ENCODE measurements at places on chromosomes 5 and 9. TPM values are rescaled to one million over a fixed set of nuclear protein-coding genes. Genes with fewer than 3 reads are reported as not detected.

GRCh38 chr5:91977579-91977978, 594.5 kb upstream of the ARRDC3 start:
- DNase-seq = no peak

DNA sequence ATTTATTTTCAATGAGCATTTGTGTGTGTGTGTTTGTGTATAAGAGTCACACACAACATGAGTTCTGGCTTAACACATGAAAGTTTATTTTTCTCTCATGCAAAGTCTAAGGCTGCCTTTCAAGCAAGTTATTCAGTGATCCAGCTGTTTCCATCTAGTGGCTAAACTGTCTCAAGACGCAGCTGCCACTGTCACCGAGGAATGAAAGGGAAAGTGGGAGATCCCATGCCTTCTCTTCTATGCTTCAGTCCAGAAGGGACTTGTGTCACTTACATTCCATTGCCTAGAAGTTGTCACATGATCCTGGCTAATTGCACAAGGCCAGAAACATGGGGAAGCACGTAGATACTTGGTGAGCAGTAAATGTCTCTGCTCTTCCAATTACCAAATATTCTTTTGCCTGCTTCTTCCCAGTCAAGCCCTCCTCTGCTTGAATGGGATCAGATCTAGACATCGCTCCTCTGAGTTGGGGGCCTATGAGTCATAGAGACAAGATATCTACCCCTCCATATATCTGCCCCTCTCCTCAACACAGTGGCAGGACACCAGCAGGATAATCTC, 30.4 kb upstream of the SLIT3 start:
- no peak for DNase-seq

GRCh38 chr5:125679522-125679921, 743.7 kb upstream of the GRAMD2B start:
- DNase-seq = no peak

GRCh38 chr5:37576552-37576951, 197.4 kb downstream of the WDR70 start:
- no peak for DNase-seq

GRCh38 chr5:171152382-171152781, 156.7 kb upstream of the TLX3 start:
- DNase-seq = no peak

DNA sequence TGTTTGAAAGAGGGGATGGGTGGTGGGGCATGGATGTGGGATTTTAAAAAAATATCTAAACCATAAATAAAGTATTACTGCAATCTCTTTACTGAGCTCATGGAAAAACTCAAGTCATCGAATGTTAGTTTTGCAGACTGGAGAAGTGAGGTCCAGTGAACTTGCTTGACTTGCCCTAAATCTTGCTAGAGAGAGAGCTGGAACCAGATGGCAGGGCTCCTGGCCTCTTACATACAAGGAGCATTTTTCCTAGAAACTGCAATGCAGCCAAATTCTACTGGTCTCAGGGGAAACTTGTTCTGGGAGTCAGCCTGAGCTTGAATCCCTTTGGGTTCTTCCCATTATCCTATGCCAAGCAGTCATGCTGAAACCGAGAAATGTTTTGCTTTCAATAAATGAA, 2.9 kb upstream of the TGFBI start:
- DNase-seq = no peak

- no peak for DNase-seq
Observed at GRCh38 chr5:73565969-73566547, 515 bp downstream of the UTP15 start.

GRCh38 chr5:109173036-109173794, 236.6 kb downstream of the PJA2 start:
- no peak for DNase-seq

DNA sequence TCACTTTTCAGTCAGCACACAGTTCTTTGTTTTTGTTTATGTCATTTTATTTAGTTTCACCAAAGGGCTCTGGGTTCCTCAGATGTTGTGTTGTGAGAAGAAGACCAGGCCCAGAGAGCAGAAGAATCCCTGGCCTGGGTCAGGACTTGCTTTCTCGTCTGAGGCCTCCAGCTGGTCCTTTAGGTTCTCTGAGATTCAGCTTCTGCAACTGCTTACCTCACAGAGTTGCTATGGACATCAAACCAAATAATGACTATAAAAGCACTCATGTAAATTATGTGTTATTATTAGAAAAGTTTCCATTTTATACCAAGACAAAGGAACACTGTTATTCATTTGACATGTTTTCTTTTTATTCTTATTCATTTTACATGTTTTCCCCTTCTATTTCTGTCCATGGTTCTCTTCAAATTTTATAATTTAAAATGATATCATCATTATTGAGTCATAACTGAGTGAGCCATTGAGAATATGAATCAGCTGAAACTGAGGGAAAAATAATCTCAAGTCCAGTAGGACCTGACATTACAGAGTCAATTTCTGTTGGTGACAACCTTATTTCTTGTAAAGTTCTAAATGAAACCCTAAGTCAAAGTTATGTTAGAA, 44.0 kb upstream of the GLRX start:
- DNase-seq = no peak

LCN15 gene
- total RNA-seq = not detected

TAF11L5 gene
- total RNA-seq = not detected

All from activated CD8-positive, alpha-beta T cell treated with anti-CD3 and anti-CD28 coated beads for 36 hours (primary cell).